Motor neuron (in vitro differentiated cells): ENCODE measurements at places on chromosomes 11 and 22.

DNA sequence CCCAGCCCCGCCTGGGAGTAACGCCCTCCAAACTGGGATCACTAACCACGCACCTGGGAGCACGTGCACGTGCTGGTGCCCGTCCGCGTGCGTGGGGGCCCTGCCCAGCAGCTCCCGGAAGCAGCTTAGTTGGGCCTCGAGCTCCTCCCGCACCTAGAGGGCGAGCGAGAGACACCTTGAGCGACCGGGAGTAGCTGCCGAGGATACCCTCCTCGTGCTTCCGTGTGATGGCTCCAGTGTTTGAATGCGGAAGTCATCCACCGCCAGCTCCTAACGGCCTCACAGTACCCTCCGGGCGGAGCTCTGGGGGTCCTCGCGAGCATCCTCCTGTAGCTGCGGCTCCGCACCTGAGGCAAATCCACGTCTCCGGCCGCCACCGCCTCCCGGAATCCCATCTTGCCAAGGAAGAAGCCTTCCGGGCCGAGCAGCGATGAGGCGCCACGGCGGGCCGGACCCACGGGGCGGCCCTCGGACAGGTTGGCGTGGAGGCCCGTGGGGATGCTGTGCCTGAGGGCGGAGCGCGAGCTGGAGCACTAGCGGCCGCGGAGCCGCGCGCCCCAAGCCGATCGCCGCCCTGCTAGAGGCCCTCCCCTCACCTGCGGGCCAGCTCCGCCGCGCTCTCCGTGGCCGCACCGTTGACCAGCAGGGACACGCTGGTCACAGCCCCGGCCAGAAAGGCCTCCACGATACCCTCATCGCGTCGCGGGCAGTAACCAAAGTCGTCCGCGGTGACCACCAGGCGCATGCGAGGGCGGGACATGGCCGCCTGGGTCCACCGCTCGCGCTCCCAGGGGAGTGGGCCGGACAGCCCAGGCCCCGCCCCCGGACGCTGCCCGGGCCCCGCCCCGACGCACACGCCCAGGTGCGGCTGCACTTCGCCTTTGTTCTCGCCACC lies at the start of gene YDJC:
YDJC (minus strand) TSS at position 768 of the 895 bp plus-strand sequence; CDS start at position 760, 8 bp downstream.
- ATAC-seq: peak; percentile 92

DNA sequence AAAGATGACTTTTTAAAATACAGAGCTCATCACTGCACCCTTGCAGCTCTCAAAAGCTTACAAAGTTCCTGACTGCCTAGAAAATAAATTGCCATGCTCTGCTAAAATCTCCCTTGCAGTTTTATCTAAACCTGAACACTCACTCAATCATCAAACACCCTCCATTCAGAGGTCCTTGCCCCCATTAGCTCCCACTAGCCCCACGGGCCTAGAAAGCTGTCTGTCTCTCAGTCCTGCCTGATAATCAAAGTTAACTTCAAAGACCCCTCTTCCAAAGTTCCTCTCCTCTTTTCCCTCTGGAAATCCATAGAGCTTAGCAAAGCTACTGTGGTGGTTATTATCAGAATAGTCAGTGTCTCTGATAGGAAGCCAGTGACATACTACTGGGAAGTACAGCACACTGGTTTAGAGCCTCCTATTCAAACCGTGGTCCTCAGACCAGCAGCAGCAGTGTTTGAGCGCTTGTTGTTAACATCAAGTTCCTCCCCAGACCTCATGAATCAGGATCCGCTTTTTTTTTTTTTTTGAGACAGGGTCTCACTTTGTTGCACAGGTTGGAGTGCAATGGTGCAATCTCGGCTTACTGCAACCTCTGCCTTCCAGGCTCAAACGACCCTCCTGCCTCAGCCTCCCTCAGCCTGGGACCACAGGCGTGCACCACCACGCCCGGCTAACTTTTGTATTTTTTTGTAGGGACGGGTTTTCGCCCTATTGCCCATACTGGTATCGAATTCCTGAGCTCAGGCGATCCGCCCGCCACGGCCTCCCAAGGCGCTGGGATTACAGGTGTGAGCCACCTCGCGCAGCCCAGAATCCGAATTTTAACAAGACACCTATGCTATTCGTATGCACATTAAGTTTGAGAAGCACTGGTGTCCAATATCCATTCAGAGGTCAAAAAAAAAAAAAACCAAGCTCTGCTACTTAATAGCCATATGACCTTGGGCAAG lies 1.2 kb downstream of the NDUFC2 start:
- ATAC-seq: no peak

DNA sequence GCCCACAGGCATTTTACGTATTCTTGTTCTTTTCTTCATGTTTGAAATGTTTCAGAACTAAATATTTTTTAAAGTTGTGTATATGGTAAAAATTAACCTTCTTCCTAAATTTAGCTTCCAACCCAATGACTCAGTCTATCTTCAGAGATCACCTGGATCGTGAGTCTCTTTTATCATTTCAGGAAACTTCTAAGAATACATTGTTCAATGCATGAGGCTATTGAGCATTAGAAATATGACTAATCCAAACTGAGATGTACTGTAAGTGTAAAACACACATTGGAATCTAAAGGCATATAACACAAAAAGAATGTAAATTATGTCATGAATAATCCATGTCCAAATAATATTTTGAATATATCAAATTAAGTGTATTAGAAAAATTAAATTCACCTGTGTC lies 265.2 kb downstream of the LUZP2 start:
- ATAC-seq: no peak

DNA sequence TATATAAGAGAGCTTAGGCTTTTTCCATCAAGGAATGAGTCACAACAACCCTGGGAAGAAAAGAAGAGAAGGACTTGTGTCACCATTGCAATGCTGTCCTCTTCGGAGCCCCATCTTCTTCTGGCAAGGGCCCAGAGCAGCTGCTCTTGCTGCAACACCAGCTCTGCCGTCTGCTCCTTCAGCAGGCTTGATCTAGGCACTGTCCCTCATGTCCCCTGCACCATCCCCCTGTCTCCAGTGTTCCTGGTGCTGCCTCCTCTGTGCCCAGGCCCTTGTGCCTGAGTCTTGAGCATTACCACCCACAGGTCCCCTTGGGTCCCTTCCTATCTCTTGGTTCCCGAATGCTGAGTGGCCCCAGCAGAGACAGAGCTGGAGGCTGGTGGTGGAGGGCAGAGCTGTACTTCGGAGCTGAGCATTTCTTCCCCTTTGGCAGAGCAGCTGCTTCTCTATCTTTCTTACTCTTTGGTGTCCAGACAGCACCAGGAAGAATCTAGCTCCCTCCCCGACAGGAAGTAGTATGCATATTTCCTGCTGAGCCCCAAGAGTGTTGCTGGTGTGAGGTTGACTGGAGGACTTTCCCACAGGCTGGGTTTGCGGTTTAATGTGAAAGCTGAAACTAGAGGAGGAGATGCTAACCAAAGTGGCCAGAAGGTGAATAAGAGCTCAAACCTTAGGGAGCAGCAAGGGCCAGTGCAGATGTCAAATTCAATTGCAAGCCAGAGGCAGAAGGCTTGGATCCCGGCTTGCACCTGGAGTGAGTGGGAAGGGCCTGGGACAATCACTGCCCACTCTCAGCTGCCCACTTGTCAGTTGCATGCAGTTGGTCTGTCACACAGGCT lies 27.8 kb downstream of the WEE1 start:
- peak; percentile 32 for ATAC-seq

DNA sequence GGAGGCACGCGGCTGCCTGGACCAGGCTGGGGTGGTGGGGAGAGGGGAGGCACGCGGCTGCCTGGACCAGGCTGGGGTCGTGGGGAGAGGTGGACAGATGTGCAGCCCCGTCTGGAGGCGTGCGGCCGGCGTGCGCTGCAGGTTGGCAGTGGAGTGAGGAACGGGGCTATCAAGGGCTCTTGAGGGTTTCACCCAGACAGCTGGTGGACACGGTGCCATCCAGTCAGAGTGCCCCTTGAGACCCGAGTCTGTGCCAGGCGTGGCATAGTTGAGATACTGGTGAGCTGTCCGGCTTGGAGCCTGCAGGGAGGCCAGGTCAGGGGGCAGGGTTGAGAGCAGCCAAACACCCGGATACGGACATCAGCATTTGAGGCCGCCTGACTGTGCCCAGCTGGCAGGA lies 1.5 kb upstream of the GRAMD4 start:
- ATAC-seq: no peak

GRCh38 chr11:68213135-68213515 lies at the start of gene KMT5B:
TSS of gene KMT5B (minus strand) at chr11:68213296. CDS start at chr11:68190076, 23,220 bp downstream.
- peak; percentile 35 for ATAC-seq

DNA sequence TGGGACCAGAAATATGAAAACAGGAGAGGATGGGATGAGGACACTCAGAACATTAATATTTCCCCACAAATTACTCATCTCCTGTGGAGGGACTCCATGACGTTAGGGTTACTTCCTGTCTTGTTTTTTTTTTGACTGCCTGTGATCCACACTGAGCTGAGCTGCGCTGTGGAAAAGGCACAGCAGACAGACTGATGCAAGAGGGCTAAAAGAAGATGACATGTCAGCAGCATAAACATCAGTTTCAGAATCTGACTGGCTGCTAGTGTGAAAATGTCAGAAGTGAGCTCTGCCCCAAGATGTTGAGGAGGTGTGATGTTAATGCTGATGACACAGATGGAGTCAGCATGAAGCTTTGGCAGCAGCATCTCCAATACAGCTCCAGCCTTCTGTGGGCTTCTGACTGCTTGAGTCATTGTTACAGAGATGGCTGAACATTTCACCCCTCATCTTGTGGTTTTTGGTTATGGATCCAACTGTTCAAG lies 286.8 kb downstream of the BLID start:
- ATAC-seq: peak; percentile 98

GRCh38 chr11:68649851-68650555 lies 34.3 kb upstream of the GAL start:
- ATAC-seq: no peak

DNA sequence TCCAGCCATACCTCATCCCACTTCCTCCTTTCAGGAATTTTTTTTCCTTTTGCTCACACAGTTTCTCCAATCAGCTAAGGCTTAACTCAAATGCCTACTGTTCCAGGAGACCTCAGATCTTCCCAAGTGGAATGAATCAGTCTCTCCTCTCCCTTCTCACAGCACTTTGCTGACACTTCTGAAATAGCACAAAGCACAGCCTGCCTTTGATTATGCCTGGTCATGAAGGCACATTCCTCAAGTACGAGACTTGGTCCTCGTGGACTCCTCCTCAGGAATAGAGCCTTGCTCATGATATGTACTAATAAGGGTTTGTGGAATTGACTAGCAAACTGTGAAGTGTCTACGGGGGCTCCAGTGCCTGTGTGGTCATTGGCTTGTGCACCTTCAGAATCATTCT lies 176.7 kb upstream of the TENM4 start:
- peak; percentile 47 for ATAC-seq

- ATAC-seq: no peak
Measured at GRCh38 chr11:78660471-78660870, 85.8 kb upstream of the NARS2 start.

GRCh38 chr22:22810471-22810870 lies 77.1 kb upstream of the IGLL5 start:
- no peak for ATAC-seq

DNA sequence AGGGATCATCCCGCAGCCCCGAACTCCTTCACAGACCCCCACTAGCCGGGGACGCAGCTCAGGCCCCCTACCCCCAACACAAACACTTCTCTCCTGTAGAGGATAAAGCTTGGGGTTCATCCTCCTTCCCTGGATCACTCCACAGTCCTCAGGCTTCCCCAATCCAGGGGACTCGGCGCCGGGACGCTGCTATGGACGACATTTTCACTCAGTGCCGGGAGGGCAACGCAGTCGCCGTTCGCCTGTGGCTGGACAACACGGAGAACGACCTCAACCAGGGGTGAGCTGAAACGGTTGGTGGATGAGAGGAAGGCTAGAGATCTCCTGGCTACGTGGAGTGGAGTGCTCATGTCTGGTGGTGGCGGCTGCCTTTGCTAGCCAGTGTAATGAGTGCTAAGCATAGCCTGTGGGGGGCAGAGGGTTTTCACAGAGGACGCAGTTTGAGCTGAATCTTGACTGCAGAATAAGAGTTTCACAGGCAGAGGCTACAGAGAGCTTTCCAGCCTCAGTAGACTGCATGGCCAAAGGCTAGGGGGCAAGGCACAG lies 580 bp downstream of the ILK start:
- peak; percentile 61 for ATAC-seq

DNA sequence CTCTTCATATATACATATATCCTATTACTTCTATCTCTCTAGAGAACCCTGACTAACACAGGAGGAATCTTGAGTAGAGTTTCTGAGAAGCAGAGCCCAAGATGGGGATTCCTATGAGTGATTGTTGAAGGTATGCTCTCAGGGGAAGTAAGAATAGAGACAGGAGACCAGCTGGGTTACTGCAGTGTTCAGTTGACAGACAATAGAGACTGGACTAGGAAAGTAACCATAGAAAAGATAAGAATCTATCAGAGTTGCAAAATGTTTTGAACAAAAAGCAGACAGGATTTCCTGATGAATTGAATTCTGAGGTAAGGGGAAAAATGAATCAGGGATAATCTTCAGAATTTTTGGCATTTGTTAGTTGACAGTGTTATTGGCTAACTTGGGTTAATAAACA lies 54.4 kb downstream of the SLC17A6 start:
- ATAC-seq: no peak

- ATAC-seq: no peak
Measured at GRCh38 chr11:125772834-125773505, 5.7 kb downstream of the PATE2 start.

DNA sequence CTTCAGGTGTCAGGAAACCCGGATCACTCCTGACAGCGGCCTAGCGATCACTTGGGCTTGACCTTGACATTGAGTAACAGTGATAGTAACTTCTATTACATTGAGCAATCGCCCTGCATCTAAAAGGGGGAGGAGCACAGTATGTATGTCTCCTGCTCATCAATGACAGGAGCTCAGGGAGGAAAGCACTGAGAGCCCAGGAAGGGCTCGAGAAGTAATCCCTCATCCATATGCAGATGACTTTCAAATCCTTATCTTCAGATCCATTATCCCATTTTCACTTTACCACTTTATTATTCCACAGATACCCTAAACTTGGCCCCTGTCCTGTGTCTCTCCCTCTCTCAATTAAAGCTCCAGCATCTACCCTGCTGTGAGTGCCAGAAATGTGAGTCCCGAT lies 47.8 kb downstream of the ABTB2 start:
- ATAC-seq: no peak

- ATAC-seq: peak; percentile 70
Measured at GRCh38 chr22:36036167-36036624, 7.6 kb upstream of the RBFOX2 start.

DNA sequence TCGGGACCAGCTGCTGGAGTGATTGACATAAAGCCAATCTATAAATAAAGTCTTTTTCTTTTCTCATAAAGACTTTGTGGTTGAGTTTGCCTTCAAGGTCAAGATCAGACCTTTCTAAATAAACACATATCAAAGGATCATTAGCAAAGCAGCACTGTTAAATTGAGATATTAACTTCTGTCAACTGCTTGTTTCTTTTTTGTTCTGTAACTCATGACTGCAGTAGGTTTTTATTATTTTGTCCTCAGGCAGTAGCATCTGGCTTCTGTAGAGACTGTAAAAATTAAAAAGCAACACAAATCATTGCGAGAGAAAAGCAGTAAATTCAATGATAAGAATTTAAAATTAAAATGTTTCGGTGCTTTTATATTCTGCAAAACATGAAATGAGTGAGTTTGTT lies 77.7 kb upstream of the NNMT start:
- ATAC-seq: no peak
